Activated CD4-positive, alpha-beta memory T cell treated with anti-CD3 and anti-CD28 coated beads for 36 hours (primary cell): ENCODE measurements at places on chromosomes 13 and 19.

DNA sequence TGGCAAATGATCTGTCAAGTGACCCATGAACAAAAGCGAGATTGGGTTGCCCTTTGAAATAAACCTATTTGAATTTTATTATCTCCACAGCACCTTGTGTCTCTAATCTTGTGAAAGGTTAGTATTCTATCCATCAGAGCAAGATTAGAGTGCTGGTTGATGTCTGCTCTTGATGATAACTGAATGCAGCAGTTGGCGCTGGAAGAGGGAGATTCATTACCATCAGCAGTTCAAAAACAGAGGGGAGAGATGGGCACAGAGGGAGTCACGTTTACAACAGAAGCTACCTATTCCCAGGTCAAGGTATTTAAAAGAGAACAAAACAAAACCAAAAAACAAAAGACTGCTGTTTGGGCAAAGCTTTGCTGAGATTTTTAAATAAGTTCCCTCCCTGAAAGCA, 588.1 kb downstream of the GPC6 start:
- DNase-seq, result no peak

DNA sequence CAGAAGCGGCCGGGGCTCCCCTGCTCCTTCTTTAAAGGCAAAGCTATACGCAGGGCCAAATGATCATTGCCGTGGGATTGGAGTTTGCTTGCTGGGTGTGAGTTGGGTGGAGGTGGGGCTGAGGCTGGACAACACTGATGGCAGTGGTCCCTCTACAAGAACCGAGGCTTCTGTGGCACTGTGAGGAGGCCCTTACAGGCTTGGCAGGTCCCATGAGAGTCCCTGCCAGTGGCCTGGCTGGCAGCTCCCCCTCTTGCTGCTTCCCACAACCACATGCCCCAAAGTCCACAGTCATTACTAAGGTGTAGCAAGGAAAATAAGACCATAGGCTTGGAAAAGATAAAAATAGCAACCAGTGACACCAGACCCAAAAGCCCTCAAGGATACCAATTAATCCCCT, 98.4 kb downstream of the ANKRD10 start:
- DNase-seq, result no peak

- no peak for DNase-seq
Observed at GRCh38 chr19:5452594-5453565, 2.3 kb upstream of the ZNRF4 start.

DNA sequence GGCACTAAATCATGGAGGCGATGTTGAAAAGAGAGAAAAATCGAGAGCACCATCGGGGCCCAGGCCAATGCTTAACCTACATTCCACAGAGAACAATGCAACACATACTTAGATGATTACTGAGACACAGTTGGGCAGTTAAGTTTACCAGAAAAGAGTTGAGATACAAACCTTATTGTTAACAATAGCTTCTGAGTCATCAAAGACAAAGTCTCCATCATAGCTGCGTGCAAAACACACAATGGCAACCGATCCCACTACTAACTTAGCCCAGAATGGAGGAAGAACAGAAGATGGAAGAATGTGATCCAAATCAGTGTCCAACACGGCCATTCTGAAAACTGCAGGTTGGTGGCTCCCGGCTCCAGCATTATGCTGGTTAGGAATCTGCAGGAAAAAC, 6.2 kb downstream of the TMTC4 start:
- DNase-seq, result no peak

DNA sequence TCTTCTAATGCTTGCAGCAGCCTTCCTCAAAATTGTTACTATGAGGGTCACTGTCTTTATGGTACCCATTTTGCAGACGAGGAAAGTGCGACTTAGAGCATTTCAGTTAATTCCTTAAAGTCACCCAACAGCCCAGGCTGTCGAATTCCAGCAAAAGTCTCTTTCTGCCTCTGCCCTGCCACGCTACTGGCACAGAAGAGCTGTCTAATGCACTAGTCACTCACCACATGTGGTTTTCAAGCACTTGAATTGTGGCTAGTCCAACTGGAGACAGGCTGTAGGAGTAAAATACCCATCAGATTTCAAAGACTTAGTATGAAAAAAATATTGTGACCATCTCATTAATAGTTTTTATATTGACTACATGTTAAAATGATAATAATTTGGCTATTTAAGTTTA, 1.7 kb downstream of the FPR1 start:
- no peak for DNase-seq

DNA sequence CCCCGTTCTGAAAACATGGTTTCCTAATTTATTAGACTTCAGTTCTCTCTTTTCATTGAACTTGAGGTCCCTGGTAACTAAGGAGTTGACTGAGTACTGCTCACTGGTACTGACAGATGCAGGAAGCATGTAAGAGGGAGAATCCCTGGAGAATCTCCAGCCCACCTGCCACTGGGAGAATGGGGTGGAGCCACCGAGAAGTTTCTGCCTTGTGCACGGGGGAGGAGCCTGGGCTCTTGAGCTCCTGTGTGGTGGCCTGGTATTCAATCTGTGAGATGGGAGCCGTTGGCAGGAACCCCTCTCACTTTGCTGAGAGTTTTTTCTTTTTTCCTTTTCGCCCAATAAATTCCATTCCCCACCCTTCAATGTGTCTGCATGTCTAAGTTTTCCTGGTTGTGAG, 13.2 kb upstream of the AKAP11 start:
- no peak for DNase-seq

DNA sequence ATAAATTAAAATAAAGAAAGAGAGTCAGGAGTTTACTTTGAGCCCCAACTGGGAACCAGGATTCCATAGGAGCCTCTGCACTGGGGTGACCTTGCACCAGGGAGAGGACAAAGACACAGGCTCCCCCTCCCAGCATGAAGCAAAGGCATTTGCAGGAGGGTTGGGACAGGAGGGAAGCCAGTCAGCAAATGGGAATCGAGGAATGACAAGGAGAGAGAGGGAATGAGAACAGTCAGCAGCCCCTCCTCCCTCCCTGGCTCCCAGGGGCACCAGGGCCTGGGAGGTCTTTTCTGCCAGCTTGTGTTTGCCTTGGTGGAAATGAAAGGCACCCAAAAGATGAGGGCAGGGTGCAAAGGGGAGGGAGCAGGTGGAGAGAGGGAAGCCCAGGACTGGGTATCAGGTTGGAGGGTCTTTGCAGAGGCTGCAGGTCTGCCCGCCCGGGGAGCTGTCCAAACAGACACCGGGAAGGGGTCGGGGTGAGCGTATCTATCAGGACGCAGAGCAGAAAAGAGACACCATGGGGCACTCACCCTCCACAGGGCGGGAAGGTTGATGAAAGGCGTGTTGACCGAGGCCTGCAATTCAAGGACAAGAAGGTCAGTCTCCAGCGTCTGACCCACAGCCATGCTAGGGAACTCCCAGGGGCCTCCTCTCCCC, 3.8 kb downstream of the SBSN start:
- no peak for DNase-seq

DNA sequence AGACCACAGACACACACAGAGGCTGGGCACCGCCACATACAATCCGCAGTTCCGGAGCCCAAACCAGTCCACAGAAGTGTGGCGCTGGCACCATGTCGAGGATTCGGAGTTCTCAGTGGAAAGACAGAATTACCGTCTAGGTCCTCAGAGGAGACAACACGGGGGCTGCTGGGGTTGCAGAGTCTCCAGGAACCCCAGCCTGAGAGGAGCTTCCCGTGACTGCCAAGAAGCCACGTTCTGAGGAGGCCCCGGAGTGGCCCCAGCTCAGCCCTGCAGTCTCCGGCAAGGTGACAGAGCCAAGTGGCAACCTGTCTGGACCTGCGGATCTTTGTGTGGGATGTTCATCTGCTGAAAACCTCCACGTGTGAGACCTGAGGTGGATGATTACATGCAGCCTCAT, 7.3 kb upstream of the ADPRHL1 start:
- no peak for DNase-seq

DNA sequence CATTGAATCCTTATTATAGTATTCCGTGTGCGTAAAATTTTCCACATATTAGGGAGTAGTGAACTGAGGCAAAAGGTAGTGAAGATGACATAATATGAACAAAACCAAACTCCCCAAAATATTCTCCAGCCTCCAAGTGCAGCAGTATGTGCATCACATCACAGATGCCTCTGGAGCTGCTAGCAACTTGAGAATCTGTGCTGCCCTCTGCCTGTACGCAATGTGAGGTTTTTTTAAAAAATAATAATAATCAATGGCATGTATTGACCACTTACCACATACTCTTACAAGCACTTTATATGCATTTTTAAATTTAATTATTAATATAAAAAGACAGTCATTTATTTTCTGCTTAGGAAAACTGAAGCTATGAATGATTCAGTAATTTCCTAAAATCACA, 583.0 kb upstream of the SPRY2 start:
- no peak for DNase-seq

DNA sequence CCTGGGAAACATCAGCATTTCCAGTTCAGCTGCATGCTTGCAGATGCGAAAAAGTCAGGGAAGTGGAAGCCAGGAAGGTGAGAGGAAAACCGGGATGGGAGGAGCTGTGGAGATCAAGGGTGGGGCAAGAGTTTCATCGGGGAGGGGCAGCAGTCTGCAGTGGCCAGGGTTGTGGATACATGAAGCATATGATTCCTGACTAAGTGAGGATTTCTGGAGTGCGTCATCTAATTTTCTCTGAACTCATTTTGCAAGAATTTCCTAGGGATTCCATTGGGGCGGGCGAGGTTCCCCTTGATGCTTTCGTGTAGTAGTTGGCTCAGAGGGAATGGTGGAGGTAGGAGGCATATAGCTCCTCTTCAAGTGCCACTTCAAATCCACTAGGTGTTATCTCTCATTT, 344.1 kb upstream of the TMTC4 start:
- no peak for DNase-seq

DNA sequence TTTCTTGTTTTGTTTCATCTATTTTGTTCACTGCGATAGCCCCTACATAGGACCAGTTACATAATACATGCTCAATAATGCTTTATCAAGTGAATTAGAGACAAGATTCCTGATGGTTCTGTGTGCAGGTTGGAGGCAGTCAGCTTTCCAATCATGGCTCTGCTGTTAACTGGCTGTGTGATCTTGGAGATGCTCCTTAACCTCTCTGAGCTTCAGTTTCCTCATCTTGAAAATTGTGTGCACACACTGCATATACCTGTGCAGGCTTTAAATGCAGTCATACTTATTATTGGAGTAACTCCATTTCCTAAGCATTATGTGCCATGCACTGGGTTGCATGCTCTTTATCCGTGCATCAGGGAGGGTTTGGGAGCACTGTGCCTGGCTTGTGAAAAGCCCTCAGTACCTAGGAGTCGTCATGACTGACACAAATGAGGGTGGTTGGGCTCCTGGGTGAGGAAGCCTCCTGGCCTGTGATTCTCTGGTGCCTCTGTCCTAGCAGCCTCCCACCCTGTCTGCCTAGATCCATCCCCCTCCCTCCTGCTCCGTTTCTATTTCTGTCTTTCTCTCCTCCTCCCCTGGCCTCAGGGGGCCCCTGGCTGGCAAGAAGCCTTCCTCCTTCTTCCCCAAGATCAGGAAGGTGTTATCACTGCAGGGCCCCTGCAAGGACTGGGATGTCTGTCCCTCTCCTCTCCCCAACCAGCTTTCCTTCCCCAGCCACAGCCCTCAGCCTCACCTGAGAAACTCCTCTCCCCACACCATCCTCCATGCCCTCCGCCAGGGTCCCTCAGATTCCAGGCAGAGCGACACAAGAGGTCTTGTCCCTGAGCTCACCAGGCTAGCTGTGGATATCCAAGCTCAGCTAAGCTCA, 8.7 kb downstream of the IFNL1 start:
- no peak for DNase-seq

GRCh38 chr13:91745967-91746366, 347.5 kb downstream of the GPC5 start:
- DNase-seq, result no peak

DNA sequence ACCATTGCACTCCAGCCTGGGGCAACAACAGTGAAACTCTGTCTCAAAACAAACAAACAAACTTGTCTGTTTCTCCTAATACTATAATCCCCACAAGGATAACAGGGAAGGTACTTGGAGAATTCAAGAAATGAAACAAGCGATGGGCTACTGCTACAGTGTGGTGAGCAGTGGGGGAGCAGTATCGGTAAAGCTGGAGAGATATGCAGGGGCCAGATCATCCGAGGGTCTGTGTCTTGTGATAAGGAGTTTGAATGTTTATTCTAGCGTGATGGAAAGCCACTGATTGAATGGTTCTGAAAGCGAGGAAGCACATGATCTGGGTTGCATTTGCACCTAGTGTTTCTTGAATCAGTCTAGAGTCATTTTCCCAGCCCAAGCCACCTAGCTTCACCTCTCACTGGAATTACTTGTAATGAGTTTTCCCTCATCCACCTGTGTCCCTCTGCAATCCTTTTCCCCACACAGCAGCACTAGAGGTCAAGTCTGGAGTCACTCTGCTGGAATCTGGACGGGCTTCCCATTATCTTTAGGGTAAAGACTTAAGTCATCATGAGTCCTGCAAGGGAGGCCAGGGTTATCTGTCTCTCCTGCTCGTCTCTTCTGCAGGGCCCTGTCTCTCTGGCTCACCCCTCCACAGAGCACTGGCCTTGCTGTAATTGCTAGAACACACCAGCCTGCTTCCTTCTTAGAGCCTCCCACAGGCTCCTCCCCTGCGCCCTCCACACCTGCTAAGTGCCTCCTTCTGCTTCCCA, 162.3 kb downstream of the KLF5 start:
- DNase-seq, result no peak

DNA sequence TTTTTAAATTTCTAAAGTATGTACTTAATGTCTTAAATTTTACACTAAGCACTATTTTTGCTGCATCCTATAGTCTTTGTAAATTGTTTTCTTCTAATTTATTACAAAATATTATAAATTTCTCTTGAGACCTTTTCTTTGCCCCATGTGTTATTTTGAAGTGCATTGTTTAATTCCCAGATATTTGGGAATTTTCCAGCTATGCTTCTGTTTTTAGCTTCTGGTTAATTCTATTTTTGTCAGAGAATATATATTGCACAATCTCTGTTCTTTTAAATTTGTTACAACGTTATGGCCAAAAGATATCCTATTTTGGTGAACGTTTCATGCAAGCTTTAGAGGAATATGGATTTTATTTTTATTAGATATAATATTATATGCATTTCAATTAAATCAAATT, 917.4 kb upstream of the MIR17HG start:
- no peak for DNase-seq

DNA sequence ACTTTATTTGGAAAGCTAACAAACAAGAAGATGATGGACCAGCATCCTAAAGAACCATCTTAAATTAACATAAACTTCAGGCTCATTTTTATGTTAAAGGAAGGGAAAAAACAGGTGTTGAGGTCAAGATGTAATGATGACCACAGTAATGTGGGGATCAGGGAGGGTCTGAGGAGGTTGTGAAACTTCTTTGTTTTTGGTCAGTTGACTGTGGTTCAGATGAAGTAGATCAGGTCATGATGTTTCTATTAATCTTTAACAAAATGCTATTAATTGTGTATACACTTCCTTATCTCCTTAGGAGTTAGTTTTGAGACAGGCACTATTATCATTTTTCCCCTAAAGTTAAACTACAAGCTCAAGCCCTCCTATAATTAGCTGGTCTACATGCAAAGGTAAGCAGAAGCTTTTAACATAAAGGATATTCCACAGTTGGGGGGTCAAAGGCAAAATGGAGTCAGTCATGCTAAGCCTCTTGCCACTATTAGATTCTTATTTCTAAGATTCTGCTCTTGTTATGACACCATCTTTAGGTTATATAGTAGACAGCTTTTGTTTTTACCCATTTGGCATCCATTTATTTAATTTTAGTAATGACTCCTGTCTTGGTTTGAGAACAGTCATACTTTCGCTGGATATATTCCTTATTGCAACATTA, 800.1 kb upstream of the PCDH9 start:
- DNase-seq, result no peak

- peak; percentile 30 for DNase-seq
Observed at GRCh38 chr19:29724102-29724641, 9.1 kb upstream of the C19orf12 start.

- no peak for DNase-seq
Observed at GRCh38 chr13:59197397-59197796, 966.3 kb downstream of the DIAPH3 start.

- DNase-seq, result no peak
Observed at GRCh38 chr19:55252760-55253663, 5.8 kb downstream of the PPP6R1 start.
